ENCODE measurements at places on chromosomes 5 and 9.
A peak's percentile ranks its signal among the peaks of the same experiment; 100 is the strongest.

GRCh38 chr5:139017624-139018023, 142.5 kb upstream of the LRRTM2 start:
- DNase-seq: no peak

- DNase-seq: peak; percentile 31
Measured at GRCh38 chr9:34463098-34463900, 4.7 kb downstream of the DNAI1 start.

- no peak for DNase-seq
Measured at GRCh38 chr9:108363311-108363710, 492.5 kb downstream of the ACTL7B start.

DNA sequence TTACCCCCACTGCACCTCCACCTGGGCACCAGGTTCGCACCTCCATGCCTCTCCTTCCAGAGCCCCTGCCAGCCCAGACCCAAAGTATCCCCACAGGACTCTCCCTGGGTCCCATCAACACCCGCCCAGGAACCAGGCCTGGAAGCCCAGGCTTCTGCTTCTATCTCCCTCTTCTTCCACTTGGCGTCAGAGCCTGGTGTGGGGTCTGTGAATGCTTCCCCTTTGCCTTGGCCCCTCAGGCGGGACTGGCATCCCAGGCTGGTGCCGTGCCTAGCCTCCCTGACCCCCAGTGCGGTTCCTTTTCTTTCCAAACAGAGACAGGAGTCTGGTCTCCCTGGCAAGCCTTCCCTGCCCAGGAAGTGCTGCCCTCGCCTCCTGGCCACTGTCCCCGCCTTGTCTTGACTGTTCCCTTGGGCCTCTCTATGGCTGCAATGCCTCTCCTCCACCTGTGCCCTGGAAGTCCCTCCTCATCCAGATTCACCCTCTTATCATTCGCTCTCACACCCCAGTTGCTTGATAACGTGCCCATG, 7.8 kb upstream of the TBC1D9B start:
- no peak for DNase-seq

- no peak for DNase-seq
Measured at GRCh38 chr5:91142386-91142785, 240.7 kb downstream of the ARRDC3 start.

- DNase-seq: no peak
Measured at GRCh38 chr5:74613283-74613682, 27.2 kb downstream of the ENC1 start.

GRCh38 chr5:165616490-165617405, 2111.3 kb downstream of the MAT2B start:
- no peak for DNase-seq

- peak; percentile 36 for DNase-seq
Measured at GRCh38 chr5:173981185-173981761, 7.7 kb upstream of the C5orf47 start.

DNA sequence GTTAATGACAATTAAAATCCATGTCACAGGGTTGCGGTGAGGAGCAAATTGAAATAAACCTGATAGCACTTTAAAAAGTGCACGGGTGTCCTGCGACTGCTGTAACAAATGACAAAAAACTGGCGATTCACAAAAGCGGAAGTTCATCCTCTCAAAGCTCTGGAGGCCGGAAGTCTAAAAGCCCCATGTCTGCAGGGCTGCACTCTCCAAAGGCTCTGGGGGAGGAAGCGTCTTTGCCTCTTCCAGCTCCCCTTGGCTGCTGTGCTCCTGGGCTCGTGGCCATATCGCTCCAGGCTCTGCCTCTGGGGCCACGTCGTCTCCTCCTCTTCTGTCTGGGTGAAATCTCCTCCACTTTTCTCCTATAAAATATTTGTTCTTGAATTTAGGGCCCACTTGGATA, 273.9 kb upstream of the IRX2 start:
- DNase-seq: no peak

DNA sequence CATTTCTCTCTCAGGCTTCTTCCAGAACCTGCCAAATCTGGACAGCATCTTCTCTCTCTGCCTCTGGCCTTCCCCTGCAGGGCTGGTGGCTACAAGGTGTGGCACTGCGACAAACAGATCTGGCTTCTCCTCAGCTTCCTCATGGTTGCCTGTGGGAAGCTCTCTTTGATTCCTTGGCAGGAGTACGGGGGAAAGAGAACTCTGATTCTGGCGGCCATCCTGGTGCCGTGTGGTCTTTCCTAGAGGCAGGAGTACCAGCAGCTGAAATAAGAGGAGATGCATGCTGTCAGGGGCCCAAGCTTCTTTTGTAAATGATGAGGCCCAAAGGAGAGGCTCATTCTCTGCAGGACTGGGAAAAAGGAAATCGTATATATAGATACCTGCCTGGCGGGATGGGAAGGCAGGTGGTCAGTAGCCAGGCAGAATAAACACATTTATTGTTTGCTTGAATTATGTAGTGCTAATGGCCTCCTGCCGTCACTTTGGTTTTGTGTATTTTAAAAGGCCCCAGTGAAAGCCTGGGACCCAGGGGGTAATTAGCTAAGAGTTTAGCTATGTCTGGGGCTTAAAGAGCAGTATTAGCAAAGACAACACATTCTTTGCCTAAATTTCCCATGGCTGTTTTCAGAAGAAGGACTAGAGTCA, at the start of gene CER1:
CER1 (minus strand) TSS at position 343 of the 645 bp plus-strand sequence; CDS start at position 282, 61 bp downstream.
- DNase-seq: no peak

Data from hematopoietic multipotent progenitor cell treated with erythropoietin and hydrocortisone succinate and interleukin-3 and kit ligand, for 17 days (in vitro differentiated cells).